ENCODE measurements at places on chromosomes 12 and 14.

DNA sequence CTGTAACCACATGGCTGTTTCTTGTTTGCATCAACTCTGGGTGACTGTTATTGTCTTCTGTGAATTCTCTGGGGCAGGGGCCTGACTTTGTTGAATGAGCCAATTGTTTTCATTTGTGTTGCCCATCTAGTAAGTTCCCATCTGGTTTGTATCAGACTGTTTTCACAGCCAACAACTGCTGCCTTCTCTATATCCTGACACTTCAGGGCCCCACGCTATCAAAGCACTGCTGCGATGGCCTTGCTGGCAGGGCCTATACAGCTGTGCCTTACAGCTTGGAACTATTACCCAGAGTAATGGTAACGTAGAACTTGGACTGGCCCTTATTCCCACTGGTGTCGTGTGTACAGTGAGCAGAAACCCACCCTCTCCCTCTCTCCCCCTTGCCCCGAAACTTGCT is 104.3 kb upstream of the DACT1 start:
- DNase-seq: peak; percentile 3

GRCh38 chr12:109287811-109288469 is 21.1 kb downstream of the FOXN4 start:
- no peak for DNase-seq

DNA sequence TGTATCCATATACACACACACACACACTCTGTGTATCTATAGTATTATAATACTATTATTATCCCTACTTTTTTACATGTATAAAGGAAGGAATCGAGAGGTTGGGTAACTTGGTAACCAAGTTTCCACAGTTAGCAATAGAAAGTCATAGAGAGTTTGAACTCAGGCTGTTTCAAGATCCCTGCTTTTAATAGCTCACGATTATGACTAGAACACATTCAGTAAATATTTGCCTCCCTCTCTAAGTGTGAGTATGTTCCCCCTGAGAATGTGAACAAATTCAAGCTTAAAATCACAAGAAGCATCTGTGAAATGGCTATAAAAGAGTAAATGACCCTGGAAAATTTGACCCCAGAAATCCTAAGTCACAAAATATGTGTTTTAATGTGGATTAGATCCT is 11.0 kb upstream of the REP15 start:
- no peak for DNase-seq

DNA sequence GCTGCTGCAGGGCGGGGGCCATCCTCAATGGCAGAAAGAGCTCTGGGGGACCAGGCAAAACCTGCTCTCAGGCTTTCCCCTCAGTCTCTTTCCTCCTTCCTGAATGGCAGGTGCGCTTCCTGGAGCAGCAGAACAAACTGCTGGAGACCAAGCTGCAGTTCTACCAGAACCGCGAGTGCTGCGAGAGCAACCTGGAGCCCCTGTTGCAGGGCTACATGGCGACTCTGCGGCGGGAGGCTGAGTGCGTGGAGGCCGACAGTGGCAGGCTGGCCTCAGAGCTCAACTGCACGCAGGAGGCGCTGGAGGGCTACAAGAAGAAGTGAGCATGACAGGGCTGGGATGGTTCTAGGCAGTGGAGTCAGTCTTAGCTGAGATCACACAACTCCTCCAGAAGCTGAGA is 22.9 kb upstream of the KRT83 start:
- no peak for DNase-seq

DNA sequence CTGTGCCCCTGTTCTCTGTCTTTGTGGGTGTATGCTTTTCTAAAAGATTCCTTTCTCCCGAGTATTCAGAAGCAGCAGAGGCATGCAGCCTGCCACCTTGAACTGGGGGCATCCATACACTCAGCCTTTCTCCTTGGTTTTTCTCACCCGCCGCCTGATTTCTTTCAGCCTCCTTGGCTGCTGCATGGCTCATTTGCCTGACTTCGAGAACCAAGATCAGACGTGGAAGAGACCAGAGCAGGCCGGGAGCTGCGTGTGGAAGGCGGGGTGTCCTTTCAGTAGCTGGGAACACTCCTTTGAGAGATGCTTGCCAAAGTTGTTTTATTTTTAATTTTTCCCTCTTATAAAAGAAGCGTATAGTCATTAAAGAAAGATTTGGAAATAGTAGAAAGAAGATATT is 53.1 kb downstream of the SLC6A12 start:
- DNase-seq: no peak

- peak; percentile 68 for DNase-seq
Observed at GRCh38 chr12:90908465-90908864, 46.5 kb downstream of the CCER1 start.

DNA sequence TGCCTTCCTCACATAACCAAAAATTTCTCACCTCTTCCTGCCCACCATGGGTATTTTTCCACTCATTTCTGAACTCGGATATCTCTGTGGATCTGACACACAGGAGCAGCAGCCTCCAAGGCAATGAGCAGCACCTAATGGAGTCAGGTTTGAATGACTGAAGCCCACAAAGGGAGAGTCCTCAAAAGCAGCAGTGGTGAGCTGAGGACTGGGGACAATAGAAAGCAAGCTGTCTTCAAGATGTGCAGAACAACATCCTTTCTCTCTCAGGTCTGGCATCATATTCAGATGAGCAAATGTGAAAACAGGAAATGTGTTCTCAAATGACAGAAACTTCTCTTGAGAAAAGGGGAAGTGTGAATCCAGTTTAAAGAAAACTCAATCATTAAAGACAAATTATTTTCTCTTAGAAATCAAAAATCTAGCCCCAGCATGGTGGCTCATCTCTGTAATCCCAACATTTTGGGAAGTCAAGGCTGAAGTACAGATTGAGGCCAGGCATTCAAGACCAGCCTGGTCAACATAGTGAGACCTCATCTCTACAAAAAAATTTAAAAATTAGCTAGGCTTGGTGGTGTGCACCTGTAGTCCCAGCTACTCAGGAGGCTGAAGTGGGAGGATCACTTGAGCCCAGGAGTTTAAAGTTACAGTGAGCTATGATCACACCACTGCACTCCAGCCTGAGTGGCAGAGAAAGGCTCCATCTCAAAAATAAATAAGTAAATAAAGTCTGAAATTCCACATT is 54.2 kb downstream of the C12orf42 start:
- DNase-seq: no peak

DNA sequence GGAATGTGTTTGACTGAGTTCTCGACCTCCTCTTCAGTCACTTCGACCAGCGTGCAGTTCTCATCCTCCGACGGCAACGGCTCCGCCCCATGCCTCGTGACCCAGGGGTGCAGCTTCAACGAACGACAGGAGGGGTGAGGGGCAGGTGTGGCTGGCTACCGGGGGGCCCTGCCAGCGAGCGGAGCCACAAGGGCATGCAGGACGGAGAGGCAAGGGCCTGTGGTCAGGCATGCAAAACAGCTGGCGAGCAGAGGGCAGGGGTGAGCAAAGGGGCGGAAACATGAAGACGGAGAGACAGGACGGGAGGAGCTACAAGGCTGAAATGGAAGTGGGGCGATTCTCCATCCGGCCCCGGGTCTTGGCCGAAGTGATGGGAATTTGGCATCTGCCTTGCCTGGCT is 38.7 kb downstream of the P2RX4 start:
- no peak for DNase-seq

GRCh38 chr14:23861666-23862065 is 91.9 kb upstream of the DHRS4 start:
- peak; percentile 53 for DNase-seq

DNA sequence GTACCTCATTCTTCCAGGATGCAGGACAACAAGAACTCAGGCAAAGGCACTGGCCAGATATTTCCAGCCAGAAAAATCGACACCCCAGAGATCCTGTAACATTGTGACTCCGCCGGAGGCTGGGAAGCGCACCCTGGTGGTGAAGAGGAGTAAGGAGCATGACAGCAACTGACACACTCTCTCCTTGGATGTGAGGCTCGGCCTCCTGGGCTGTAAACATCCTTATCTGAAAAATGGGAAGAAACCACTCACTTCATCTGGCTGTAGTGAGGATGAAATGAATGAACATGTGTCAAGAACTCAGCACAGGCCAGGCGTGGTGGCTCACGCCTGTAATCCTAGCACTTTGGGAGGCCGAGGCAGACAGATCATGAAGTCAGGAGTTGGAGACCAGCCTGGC is 27.5 kb downstream of the TCHP start:
- DNase-seq: no peak

- DNase-seq: no peak
Observed at GRCh38 chr14:28886940-28887339, 120.4 kb downstream of the FOXG1 start.

GRCh38 chr14:42269234-42269633 is 662.6 kb downstream of the LRFN5 start:
- no peak for DNase-seq

DNA sequence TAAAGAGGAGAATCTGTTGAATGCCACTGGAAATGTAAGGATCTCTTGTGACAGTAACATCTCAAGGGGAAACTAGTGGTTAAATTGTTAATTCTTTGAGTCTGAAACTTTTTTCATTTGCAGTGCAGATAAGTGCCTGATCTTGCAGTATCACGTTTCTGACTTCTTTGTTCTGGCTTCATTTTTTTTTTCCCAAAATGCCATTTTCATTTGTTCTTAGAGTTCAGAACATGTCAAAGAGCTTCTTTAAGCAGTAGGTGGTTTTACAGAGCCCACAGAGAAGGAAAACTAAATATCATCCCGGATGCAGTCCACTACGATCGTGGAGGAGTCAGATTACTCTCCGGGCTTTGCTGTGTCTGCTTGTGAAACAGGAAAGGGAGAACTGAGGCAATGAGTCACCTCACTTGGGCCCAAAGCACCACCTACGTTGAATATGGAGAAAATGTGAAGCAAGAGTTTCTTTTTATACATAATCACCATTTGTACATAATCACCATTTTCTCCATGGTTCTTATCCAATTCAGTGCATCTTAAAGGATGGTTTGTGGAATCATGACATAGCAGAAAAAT is 43.9 kb downstream of the HMGA2 start:
- DNase-seq: peak; percentile 78

- DNase-seq: no peak
Observed at GRCh38 chr14:21534576-21534975, 8.4 kb upstream of the SALL2 start.

DNA sequence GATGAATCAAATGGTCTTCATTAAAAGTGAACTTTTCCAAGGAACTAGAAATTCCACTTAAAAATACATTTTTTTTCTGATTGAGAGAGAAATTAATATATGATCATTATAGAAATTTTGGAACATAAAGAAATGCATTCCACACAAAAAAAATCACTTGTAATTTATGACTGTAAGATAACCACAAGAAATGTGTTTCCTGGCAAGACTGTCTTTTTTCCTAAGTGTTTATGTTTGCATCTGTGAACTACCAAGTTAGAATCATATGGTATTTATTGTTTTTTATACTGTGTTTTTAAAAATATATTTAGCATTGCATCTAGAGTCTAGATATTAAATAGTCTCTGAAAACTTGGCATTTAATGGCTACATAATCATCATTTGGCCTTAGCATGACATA is 726.8 kb downstream of the BCL11B start:
- no peak for DNase-seq

- DNase-seq: peak; percentile 83
Observed at GRCh38 chr12:27083861-27084394, 1.6 kb upstream of the C12orf71 start.

DNA sequence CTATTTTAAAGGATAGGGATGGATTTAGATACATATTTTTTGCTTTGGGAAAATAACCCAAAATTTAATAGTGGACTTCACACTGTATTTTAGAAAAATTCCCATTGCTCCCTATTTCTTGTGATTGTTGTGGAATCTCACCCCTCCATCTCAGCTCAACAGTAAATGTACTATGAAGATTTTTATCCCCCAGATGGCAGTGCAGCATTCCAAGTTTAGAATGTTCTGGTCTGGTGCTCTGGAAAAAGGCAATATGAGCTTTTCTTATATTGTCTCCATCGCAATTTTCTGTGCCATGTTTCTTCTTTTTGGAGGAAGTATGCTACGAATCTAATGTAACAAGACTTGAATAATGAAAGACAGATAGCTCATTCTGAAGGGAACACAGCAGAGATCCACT is 471.7 kb upstream of the SYT1 start:
- peak; percentile 72 for DNase-seq

DNA sequence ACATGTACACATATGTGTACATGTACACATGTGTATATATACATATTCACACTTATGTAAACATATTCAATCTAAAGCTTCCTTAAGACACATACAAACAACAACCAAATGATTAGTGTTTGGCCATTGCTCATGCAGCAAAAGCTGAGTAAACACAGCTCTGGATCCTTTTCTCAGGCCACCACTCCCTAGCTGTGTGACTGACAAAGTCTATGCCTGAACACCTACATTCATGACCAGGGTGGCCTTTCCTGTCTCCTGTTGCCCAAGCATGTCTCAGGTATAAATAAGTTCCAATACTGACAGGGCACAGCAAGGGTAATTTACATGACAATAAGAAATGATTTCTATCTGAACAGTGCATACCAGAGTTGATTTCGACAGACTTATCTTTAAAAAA is 1.4 kb upstream of the PTPRO start:
- no peak for DNase-seq

DNA sequence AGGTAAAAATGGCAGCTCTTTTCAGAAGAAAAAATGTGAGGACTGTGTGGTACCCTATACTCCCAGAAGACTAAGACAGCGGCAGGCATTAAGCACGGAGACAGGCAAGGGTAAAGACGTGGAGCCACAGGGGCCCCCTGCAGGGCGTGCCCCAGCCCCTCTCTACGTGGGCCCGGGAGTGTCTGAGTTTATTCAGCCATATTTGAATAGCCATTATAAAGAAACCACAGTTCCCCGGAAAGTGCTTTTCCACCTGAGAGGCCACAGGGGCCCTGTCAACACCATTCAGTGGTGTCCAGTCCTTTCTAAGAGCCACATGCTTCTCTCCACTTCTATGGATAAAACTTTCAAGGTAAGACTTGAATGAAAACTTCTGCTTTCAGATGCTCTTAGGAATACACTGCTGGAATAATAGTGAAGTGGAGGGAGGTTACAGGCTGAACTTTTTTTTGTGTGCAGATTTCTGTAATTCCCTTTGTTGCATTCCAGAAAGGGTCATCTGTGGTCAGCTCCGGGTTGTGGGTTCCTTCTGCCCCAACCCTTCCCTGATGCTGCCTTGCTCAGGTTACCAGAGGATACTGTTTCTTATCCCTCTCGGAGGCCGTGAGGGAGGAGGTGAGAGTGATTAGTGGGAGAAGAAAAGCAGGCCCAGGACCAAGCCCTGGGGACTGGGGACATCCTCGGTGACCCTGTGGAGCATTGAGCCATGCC is 58.4 kb downstream of the SLC25A47 start:
- peak; percentile 65 for DNase-seq

DNA sequence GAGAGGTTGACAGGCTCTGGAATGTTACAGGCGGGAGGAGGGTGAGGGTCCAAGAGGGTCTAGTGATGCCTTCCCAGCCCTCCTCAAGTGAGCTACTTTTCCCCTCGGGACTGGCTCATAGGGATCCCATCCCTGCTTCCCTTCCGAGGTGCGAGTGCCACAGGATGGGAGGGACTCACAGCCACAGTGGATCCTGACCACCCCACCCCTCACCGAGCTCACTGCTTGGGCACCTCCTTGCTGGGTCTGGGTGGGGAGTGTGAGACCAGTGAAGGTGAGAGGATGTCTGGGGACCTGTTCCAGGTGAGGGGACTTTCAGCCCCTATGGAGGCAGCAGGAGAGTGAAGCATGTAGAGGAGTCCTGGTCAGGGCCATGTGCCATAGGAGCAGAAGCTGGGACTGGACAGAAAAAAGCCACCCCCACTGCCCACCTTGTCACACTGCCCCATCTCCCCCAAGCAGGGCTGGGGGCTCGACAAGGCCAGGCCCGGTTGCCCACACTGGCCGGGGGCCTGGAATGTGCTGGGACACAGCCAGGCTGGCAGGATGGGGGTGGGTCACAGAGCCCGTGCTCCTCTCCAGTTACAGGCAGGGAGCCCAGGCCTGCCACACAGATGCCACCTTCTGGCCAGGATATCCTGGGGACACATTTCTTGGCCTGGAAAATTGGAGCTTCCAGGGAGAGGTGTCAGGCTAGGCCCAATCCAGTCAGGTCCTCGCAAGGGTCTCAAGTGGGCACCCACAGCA is 1.7 kb upstream of the TNS2 start:
- DNase-seq: peak; percentile 92
